ENCODE measurements at places on chromosomes 13 and 19. TPM values are rescaled to one million over a fixed set of nuclear protein-coding genes. Genes with fewer than 3 reads are reported as not detected.

GADD45GIP1 gene
- 44.5 TPM for total RNA-seq

ZNF560 gene
- not detected for total RNA-seq

ARL11 gene
- 0.42 TPM for total RNA-seq

EMP3 gene
- total RNA-seq, result 9.6 TPM

NDUFA3 gene
- 174 TPM for total RNA-seq

SOX21 gene
- 36.8 TPM for total RNA-seq

MAMSTR gene
- 1.4 TPM for total RNA-seq

CGB8 gene
- not detected for total RNA-seq

NCCRP1 gene
- total RNA-seq, result 1.9 TPM

GSX1 gene
- total RNA-seq, result not detected

MPHOSPH8 gene
- 21.1 TPM for total RNA-seq

CTXN1 gene
- 22.7 TPM for total RNA-seq

GPR183 gene
- not detected for total RNA-seq

DNA sequence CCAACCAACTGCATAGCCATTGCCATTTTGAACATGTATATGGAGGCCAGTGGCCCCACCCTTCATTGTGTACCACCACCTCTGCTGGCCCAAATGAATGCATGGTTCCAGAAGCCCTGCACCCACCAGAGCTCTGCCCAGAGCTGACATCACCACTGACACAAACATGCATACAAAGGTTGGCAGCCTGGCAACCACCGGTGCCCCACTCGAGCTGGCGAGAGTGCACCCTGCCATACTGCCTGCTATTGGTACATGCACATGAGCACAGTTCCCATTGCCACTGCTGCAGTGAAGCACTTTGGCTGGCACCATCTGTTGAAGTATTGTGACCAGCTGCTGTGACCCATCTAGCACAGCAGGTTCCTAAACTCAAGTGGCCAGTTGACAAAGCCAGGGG is 1564.9 kb downstream of the OLFM4 start:
- no peak for DNase-seq

- no peak for DNase-seq
Measured at GRCh38 chr19:2043251-2043641, 7.8 kb downstream of the MKNK2 start.

DNA sequence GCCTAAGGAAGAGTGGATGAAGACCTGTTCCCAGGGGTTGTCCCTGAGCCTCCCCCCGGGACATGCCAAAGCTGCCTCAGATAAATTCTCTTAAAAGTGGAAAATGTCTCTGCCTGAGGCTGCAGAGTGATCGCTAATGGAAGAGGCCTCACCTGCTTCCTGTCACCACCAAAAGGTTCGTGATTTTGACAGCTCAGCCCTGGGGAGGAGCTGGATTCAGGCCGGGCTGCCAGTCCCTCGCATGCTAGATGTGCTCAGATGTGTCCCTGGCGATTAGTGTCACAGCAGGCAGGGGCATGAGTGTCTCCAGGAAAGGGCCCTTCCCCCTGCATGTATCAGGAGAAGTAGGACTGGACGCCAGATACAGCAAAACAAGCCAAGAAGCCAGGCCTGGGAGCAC is 626.5 kb downstream of the UQCRFS1 start:
- no peak for DNase-seq

DNA sequence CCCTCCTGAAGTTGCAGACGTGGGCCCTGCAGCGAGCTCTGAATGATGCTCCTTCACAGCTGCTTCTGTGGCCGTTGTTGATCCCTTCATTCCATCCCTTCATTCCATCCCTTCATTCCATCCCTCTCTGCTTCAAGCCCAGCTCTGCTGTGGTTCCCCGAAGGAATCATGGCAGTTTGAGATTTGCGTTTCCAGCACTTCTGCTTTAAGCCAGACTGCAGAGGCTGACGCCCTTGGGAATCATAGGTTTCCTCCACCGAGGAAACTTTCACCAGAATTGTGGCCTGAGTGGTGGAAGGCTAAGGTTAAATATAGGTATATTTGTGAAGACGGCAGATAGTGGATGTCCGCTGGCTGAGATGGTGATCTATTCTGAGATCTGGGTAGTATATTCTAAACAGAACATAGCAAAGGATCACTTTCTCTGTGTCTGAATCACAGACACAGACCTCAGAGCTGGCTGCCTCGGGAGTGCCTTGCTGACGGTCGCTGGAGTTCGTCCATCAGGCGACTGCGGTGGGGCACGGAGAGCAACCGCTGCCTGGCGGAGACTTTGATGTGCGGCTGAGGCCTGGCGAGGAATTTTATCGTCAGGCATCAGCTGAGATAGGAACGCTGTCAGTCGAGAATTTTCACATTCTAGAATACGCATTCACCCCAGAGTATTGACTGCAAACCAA is 42.8 kb upstream of the DCUN1D2 start:
- DNase-seq, result no peak

DNA sequence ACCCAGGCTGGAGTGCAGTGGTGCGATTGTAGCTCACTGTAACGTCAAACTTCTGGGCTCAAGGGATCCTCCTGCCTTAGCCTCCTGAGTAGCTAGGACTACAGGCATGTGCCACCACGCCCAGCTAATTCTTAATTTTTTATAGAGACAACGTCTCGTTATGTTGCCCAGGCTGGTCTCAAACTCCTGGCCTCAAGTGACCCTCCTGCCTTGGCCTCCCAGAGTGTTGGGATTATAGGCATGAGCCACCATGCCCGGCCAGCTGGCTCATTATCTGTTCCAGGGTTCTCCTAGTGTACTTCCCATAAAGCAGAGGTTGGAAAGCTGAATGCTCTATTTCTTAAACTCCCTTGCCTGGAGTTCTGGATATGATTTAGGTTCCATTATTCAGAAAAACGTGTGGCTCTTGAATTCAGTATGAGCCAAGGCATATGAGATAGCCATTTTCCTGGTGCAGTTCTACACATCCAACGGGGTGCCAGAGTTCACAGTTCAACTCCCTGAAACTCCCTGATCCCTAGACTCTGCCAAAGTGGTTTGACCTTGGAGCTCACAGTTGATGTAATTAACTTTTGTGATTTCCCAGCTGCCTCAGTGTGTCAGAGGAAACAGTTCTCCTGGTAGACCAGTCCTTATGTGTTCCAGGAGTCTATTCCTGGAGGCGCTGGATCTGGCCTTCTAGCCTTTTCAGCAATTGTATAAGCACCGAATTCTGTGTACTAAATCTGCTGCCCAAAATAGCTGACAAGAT is 21.6 kb downstream of the GPR183 start:
- DNase-seq, result no peak

DNA sequence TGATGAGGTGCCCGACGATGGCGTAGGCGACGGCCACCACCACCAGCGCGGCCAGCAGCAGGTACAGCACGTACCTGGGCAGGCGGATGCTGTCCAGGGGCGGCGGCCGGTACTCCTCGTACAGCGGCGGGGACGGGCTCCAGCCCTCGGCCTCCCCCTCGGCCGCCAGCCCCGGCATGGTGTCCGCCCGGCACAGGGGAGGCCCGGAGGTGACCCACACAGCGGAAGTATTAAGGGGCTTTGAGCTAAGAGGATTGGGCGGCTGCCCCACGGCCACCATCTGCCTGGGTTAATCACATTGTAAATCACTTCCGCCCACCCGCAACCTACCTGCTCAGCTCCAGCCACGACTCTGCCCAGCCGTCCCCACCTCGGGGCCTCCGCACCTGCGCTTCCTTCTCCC is at the start of gene SMIM44:
TSS of gene SMIM44 (minus strand) at position 216 of the 403 bp plus-strand sequence. CDS start at position 178, 38 bp downstream.
- DNase-seq, result no peak

DNA sequence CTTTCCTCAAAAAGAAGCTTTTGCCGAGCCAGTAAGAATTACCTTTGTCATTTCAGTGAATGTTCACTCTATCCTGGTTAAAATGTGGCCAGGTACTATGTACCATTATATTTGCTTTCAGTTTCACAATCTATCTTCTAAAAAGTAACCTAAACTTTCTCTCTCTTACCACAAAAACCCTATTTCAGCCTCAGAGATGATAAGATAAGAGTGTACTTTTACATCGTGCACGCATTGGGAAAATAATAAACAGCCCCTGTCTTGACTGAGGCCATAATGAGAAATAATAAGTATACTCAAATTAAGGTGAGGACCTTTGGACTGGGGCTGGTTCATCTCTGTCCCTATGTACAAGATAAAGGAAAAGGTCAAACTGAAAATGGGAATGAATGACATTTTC is 77.7 kb downstream of the ZNF726 start:
- DNase-seq, result no peak

- DNase-seq, result peak; percentile 86
Measured at GRCh38 chr19:19134687-19135158, 3.6 kb downstream of the TMEM161A start.

- peak; percentile 60 for DNase-seq
Measured at GRCh38 chr19:14333101-14333871, 48.0 kb upstream of the ADGRE5 start.

DNA sequence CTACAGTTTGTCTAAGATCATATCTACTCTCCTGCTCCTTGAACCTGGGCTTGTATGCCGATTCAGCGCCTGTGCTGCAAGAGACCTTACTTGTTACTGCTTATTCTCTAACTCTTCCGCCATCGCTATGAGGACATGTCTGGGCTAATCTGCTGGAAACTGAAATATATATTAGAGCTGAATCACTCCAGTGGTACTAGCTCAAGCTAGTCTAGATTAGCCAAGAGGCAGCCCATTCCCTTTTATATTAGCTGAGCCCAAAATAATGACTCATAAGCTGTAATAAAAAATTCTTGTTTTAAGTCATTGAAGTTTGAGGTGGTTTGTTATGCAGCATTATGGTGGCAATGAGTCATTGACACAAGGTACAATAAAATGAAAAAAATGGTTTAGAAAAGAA is 52.8 kb downstream of the SLC6A16 start:
- DNase-seq, result no peak

DNA sequence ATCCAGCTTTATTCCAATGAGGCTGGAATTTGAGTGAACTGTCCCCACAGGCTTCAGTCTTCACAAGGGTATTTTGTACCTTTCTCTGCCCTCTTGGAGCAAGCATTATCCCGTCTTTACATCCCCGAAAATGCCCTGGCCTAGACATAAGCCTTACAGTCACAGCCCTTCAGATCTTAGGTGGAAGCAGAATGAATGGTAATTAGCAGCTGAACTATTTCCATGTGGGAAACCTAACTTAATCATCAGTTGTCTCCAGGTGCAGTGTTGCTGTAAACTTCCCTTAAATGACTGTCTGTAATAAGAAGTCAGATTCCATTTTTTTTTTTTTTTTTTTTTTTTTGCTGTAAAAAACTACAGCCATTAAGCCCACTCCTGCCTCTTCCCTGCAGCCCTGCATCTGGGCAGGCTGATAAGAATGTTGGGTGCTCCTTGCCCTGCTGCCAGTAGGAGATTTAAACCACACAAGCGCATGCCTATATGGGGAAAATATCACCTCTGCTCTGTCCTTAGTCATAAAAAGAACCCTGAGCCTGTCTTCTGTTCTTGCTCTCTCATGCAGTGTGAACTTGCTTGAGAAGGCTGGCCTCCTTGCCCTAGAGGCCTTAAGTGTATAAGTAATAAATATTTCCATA is 426.8 kb upstream of the SLITRK5 start:
- DNase-seq, result no peak

DNA sequence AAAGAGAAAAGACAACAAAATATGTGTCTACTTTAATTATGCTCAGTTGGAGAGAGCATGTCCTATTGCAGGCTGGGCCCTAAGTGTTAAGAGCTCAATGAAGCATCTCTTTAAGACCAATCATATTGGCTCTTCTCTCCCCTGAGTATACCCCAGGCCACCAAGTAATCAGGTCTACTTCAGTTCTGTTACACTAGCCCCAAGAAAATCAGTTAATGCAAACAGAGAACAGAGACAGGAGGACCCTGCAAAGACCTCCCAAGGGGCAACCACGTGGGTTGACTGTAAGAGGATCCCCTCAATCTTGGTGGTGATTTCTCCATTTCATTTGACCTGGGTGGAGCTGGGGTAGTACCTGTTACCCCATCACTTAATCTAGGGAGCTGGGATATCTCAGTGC is 451.0 kb upstream of the ZNF507 start:
- no peak for DNase-seq

DNA sequence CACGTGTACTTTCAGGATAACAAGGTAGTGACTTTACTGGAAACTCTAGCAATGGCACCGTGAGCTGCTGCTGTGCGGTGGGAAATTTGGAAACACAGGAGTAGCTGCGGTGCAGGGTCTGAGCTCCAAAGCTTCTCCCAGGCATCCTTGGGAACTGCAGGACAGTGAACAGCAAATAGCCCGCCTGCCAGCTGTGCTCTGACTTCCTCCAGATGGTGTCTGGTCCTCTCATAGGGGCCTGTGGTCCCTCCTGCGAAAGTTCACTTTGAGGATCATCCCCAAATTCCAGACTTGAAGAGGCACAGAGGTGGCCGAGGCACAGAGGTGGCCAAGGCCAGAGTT is 287.3 kb upstream of the MAB21L1 start:
- no peak for DNase-seq

GRCh38 chr19:2266183-2266993 is 10.2 kb upstream of the JSRP1 start:
- DNase-seq, result no peak

DNA sequence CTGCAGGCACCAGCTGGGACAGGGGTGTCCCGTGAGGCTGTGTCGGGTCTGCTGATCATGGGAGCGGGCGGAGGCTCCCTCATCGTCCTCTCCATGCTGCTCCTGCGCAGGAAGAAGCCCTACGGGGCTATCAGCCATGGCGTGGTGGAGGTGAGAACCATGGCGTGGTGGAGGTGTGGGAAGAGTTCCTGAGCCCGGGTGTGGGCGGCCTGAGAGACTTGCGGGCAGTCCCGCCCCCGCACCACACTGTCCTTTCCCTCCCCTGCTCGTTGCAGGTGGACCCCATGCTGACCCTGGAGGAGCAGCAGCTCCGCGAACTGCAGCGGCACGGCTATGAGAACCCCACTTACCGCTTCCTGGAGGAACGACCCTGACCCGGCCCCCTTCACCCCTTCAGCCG is 10.7 kb downstream of the APLP1 start:
- DNase-seq, result no peak

GRCh38 chr13:96090240-96091101 is 564 bp downstream of the HS6ST3 start:
- DNase-seq, result peak; percentile 40

- DNase-seq, result peak; percentile 81
Measured at GRCh38 chr13:103883164-103883563, 816.9 kb upstream of the SLC10A2 start.

DNA sequence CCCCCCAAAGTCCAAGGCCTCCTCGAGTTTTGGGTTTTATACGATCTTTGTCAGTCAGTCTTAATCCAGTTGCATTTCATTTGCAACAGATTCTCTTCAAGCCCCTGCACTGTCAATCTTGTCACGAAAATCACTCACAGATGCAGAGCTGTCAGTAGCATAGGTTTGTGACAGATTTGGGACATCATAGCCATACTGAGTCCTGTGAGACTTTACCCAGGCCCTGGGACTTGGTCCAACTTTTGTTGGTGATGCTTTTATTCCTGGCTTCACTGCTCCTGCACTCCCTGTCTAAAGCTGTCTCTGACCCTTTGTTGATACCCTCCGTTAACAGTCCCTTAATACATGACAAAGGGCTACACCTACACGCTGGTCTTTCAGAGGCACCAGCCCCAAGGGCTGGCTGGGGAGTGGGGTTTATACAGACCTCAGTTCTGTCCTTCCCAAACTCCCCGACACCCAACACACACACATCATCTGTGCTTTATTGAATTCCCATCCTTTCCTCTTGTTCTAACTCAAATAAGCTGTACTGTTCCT is 36.0 kb downstream of the PABPC3 start:
- DNase-seq, result no peak
